ENCODE measurements at places on chromosomes 7 and 10. TPM values are rescaled to one million over a fixed set of nuclear protein-coding genes. Genes with fewer than 3 reads are reported as not detected.

LFNG gene
- total RNA-seq = 40.2 TPM

ZNF775 gene
- 15.7 TPM for total RNA-seq

CDH23 gene
- total RNA-seq = 8.2 TPM

STAMBPL1 gene
- 74.8 TPM for total RNA-seq

PDE6C gene
- total RNA-seq = not detected

GRCh38 chr7:106767498-106768323 lies 97.4 kb upstream of the PIK3CG start:
- DNase-seq = no peak

DNA sequence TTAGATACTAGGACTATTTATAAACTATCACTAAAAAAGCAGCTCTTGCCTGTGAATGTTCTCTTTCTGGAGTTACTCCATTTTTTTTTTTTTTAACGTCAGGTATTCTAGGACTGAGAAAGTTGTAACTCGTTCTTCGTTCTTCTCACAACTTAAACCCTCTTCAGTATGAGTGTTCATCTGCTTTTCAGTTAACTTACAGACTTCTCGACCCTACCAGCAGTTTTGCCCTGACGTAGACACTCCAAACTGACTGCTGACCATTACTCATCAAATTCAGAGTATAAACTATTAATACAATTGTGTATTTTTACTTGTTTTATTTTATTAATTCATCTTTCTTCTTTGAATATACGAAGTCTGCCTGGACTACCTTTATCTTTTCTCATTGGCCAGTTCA lies 353.1 kb downstream of the GPR37 start:
- DNase-seq = no peak

DNA sequence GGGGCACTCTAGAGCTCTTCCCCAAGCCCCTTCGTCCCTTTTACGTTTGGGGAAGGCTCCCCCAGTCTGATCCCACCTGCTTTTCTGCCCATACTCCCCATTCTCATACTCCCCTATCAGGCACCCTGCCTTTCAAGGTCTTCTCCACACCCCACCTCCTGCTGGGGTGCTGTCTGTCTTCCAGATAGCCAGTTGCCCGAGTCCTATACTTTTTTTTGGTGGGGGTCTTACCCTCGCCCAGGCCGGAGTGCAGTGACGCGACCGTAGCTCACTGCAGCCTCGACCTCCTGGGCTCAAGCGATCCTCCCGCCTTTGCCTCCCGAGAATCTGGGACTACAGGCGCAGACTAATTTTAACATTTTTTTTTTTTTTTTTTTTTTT lies 775 bp upstream of the ABHD11 start:
- DNase-seq = no peak

DNA sequence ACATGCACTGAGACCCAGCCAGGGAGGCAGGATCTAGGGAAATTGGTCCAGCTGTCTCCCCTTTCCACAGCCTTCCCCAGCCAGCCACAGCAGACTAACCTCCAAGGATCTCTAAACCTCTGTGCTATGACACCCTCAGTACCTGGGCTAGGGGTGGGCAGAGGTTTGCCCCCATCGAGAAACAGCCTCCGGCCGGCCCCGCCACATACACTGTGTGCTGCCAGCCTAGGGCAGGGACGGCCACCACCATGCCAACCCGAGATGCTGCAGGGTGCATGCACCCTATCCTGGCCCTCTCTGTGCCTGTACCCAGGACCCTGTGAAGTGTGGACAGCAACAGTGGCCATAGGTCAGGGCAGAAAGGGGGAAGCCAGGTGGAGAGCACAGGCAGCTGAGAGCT lies 58.1 kb downstream of the PARP12 start:
- no peak for DNase-seq

- no peak for DNase-seq
Observed at GRCh38 chr7:51217804-51218203, 98.8 kb downstream of the COBL start.

GRCh38 chr10:4851846-4852245 lies 25.8 kb downstream of the AKR1E2 start:
- DNase-seq = no peak

- DNase-seq = no peak
Observed at GRCh38 chr7:7554021-7554432, 12.7 kb upstream of the MIOS start.

DNA sequence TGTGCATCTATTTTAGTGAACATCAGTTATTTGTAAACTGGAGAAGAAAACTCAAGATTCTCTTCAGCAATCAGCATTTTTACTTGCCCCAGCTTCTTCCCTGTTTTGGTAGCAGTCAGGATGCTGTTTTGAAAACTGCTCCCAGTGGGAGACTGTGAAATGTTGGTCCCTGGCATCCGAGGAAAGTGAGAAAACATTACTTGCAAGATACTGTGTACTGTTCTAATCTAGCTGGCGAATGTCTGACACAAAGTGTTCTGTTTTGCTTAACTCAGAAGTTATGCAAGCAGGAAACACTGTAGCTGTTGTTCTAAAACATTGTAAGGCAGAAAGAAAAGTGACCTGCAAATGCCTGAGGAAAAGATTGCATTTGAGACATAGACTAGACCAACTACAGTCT lies 171.8 kb upstream of the POM121L12 start:
- DNase-seq = no peak

DNA sequence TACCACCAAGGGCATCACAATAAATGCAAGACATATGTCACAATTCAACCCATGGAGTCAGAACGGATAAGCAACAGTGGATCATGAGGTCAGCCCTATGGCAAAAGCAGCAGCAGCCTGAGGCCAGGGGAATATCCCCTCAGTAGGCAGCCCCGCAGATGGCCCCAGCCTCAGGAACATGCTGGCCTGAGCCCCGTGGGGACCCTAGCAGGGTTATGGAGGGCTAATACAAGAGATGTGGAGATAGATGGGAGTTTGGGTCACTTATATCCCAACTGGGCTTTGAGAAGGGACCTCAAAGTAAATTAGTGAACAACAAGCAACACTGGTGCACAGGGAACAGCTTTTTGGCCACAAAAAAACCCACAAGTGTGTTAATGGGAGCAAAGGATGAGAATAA lies 9.1 kb downstream of the TMEM72 start:
- no peak for DNase-seq

DNA sequence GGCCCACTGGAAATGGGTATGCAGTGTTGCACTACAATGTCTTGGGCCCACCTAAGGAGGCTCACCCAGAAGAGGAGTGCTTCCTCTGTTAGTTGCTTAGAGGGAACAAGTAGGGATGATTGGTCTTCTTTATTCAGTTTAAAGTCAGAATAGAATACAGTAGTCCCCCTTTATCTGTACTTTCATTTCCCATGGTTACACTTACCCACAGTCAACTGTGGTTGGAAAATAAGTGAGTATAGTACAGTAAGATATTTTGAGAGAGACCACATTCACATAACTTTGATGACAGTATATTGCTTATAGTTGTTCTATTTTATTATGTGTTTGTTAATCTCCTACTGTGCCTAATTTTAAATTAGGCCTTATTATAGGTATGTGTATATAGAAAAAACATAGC lies 151.4 kb downstream of the COL28A1 start:
- no peak for DNase-seq

DNA sequence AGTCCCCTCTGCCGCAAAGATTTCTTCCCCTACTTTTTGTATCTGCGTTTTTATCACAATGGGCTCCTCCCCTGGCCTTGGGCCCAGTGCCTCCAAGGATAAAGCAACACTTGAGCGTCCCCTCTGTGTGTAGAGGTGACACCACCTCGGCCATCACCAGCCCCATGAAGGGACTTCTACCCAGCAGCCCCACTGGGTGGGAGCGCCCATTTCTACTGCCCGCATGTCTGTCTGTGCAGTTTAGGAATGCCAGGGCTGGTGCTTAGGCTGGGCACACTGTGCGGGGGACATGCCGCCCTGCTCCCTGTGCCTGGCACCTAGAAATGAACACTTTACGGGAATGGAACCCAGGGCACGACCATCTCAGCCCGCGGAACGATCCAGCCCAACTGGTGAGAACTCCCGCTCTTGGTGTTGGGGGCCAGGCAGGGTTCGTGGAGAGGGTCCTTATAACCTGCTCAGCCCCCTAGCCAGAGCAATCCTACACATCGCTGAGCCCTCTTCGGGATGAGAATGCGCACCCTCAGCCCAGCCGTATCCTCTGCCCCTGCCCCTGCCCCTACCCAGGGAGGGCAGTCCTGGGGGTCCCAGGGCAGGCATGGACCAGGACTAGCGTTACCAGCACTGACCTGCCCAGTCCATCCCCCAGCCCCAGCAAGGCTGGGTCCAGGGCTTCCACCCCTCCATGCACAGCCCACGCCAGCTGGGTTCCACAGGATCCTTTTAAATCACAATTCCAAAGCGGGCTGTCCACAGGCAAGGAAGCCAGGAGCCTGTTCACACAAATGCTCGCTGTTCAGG lies 12.8 kb downstream of the CRYGN start:
- DNase-seq = no peak
